ENCODE measurements at places on chromosomes 4 and X.

- DNase-seq = no peak
Measured at GRCh38 chrX:10602646-10603045, 17.7 kb downstream of the MID1 start.

DNA sequence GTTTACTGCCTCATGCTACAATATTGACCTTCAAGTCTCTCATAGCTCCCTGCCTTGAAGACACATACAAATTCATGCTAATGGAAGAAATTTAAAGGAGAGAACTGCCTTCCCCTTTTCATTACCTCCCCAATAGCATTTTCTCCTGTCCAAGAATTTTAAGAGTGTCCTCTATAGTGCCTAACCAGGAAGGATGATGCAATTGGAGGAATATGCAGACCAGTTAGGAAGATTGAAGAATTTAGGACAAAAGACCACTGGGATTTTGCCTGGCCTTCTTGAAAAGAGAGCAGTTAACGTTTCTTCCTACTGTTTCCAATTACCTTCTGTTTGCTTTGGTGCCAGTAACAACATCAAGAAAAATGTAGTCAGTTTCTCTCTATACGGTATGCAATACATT, 443.9 kb downstream of the INPP4B start:
- no peak for DNase-seq

GRCh38 chr4:10983268-10983667, 298.7 kb upstream of the CLNK start:
- no peak for DNase-seq

- no peak for DNase-seq
Measured at GRCh38 chrX:107673933-107674479, 45.7 kb downstream of the PRPS1 start.

All from globus pallidus (tissue), 1 donor.